ENCODE measurements at places on chromosomes 3 and 15. TPM values are rescaled to one million over a fixed set of nuclear protein-coding genes. Genes with fewer than 3 reads are reported as not detected.
A peak's percentile ranks its signal among the peaks of the same experiment; 100 is the strongest.

Gene TGM5
- total RNA-seq = not detected

DNA sequence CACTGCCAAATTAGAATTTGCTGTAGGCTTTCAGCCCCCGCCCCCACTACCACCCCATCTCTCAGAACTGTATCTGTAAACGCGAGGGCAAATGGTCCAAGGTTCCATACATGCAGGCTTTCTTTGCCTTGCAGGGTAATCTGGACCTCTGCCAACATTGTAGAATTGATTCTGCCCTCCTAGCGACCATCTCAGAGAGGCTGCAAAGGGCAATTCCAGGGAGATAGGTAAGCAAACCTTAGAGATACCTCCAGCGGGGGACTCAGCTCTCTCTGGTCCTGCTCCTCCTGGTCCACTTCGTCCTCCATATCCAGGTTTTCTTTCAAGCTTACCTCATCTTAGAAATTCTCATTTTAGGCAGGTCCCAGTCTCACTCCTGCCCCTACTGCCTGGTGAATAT, 64.4 kb downstream of the SLMAP start:
- DNase-seq = no peak
- no peak overlapping the region for H3K4me3 ChIP-seq
- H3K27ac ChIP-seq = no peak overlapping the region
- H3K4me1 ChIP-seq = peaks cover 5% of the 10 kb centered on the region
- H3K36me3 ChIP-seq = peaks cover 4% of the 10 kb centered on the region

DNA sequence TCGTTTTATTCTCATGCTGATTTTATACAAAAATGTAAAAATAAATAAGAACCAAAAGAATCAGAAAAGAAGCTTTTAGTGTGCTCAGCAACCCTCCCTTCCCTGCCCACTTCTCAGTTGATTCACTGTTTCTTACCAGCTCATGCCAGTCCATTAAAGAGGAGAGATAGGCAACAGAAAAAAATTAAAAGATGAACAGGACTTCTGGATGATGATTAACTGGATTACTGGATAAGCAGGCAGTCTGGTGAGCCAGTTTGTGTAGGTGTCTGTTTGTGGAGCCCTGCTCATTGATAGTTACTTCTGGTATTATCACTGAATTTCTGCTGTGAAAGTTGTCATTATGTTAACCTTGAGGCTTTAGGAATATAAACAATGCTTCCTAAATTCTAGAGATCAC, 15.1 kb upstream of the GPR171 start:
- H3K4me3 ChIP-seq = no peak overlapping the region
- peaks cover 23% of the 10 kb centered on the region for H3K36me3 ChIP-seq
- DNase-seq = no peak
- no peaks in the 10 kb centered on the region for H3K27me3 ChIP-seq
- H3K27ac ChIP-seq = no peak overlapping the region

DNA sequence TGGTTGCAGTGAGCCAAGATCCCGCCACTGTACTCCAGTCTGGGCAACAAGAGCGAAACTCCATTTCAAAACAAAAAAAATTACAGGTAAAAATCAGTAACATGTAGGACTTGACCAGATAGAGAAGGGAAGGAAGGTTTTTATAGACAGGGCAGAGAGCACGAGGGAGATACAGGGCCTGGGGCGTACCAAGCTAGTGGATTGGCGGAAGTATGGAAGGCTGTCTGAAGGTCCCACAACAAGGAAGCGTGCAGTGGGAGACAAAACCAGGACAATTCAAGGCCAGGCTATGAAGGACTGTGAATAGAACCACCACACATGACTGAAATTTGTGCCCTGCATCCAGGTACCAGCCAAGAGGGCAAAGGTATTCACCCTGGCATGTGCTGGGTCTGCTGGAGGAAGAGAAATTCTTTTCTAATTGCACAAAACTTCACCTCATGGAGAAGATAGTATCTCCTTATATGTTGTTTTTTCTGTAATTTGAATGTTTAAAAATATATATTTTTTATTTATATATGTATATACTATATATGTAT, 33.0 kb upstream of the BCL2A1 start:
- no peak for DNase-seq
- no peaks in the 10 kb centered on the region for H3K4me1 ChIP-seq
- peaks cover 2% of the 10 kb centered on the region for H3K27me3 ChIP-seq

GRCh38 chr3:127008236-127008635, 25.3 kb downstream of the PLXNA1 start:
- DNase-seq = no peak
- no peaks in the 10 kb centered on the region for H3K36me3 ChIP-seq
- no peak overlapping the region for H3K4me3 ChIP-seq
- no peaks in the 10 kb centered on the region for H3K4me1 ChIP-seq
- no peaks in the 10 kb centered on the region for H3K27me3 ChIP-seq

DNA sequence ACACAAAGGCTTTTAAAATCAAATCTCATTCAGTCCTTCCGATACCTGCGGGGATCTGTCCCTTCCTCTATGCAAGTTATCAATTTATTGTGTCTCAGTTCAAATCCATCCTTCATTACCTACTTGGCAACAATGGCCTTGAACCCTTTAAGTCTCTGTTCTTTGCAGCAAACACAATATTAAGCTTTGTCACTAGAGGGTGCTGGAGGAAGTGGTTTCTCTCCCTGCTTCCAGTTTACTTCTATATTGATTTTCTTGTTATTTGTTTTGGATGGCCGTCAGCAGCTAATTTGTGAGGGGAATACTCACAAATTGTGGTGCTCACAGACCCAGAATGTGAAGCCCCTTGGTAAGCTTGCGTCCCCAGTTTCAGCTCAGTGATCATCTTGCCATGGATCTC, 278.3 kb downstream of the FGF12 start:
- H3K36me3 ChIP-seq = no peaks in the 10 kb centered on the region
- H3K4me3 ChIP-seq = no peak overlapping the region
- no peak overlapping the region for H3K27ac ChIP-seq
- H3K27me3 ChIP-seq = peaks cover 8% of the 10 kb centered on the region
- no peak for DNase-seq

Gene RHOV
- not detected for total RNA-seq

DNA sequence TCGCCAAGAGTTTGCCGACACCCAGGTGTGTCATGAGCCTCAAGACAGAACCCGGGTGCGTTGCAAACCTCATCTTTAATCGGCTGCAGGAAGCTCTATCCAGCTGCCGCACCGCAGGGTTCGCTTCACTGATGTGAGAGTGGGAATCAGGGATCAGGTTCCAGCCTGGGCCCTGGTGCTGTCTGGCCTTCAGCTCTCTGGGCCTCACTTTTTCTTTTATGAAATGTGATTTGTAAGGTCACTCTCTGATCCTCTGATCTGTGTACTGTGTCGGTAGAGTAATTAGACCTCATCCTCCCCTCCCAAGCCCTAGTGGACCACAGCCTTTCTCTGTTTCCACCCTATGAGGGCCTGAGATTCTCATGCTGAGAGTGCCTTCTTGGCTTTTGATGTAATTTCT, 202.8 kb upstream of the UBE2E1 start:
- H3K4me3 ChIP-seq = no peak overlapping the region
- no peak overlapping the region for H3K27ac ChIP-seq
- H3K4me1 ChIP-seq = no peaks in the 10 kb centered on the region

Gene CGGBP1
- 128 TPM for total RNA-seq

Gene CHRNA3
- not detected for total RNA-seq

GRCh38 chr3:79885407-79885806, 117.6 kb upstream of the ROBO1 start:
- no peaks in the 10 kb centered on the region for H3K27me3 ChIP-seq
- no peak overlapping the region for H3K27ac ChIP-seq
- no peak for DNase-seq

Gene SPESP1
- 0.50 TPM for total RNA-seq

Gene ALDH1L1
- not detected for total RNA-seq

- H3K36me3 ChIP-seq = no peaks in the 10 kb centered on the region
- H3K4me1 ChIP-seq = no peaks in the 10 kb centered on the region
- no peak for DNase-seq
Measured at GRCh38 chr3:188827576-188827975, 344.2 kb upstream of the TPRG1 start.

DNA sequence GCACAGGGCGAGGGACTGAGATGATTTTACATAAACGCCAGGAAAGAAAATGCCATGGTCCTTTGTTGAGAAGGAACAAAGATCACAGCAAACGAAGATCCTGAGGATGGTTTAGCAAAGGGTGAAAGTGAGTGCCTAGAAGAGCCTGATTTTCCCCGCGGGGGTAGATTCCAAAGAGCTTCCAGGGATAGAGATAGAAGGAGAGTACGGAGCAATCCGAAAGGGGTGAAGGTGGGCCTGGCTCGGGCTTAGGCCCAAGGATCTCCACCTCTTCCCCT, 977 bp downstream of the CDC25A start:
- H3K4me1 ChIP-seq = peaks cover 39% of the 10 kb centered on the region
- peaks cover 40% of the 10 kb centered on the region for H3K36me3 ChIP-seq
- H3K27me3 ChIP-seq = no peaks in the 10 kb centered on the region
- peak overlapping the region; percentile 85 for H3K27ac ChIP-seq
- H3K4me3 ChIP-seq = peak overlapping the region; percentile 90
- DNase-seq = no peak

DNA sequence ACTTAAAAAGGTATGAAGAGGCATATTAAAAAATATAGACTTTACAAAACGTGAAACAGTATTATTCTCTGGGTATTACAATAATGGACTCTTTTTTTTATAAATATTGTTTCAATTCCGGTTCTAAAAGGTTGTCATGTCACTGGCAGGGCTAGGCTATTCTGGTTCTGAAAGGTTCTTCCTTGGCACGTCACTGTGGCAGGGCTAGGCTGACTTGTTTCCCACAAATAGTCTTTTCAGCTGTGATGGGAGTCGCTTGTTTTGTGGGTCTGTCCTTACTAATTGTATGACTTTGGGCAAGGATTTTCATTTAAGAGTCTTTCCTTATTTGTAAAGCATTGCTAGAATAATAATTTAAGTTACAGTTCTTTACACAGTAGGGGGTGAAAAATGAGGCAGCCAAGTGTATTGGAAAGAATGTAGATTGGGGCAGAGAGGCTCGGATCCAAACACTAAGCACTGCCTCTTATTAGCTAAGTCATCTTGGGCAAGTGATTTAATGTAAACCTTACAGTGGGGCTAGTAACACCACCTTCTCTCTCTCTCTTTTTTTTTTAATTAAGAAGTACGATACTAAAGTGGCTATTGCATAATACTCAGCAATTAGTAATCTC, 12.4 kb upstream of the MELTF start:
- no peak overlapping the region for H3K27ac ChIP-seq
- no peak overlapping the region for H3K4me3 ChIP-seq
- no peak for DNase-seq

GRCh38 chr3:144942093-144942837, 970.6 kb downstream of the DIPK2A start:
- H3K27ac ChIP-seq = no peak overlapping the region
- no peak for DNase-seq
- no peaks in the 10 kb centered on the region for H3K27me3 ChIP-seq

GRCh38 chr15:96474231-96474664, 143.7 kb downstream of the NR2F2 start:
- H3K36me3 ChIP-seq = no peaks in the 10 kb centered on the region
- H3K4me1 ChIP-seq = no peaks in the 10 kb centered on the region
- no peak overlapping the region for H3K4me3 ChIP-seq
- DNase-seq = no peak
- H3K27me3 ChIP-seq = no peaks in the 10 kb centered on the region

DNA sequence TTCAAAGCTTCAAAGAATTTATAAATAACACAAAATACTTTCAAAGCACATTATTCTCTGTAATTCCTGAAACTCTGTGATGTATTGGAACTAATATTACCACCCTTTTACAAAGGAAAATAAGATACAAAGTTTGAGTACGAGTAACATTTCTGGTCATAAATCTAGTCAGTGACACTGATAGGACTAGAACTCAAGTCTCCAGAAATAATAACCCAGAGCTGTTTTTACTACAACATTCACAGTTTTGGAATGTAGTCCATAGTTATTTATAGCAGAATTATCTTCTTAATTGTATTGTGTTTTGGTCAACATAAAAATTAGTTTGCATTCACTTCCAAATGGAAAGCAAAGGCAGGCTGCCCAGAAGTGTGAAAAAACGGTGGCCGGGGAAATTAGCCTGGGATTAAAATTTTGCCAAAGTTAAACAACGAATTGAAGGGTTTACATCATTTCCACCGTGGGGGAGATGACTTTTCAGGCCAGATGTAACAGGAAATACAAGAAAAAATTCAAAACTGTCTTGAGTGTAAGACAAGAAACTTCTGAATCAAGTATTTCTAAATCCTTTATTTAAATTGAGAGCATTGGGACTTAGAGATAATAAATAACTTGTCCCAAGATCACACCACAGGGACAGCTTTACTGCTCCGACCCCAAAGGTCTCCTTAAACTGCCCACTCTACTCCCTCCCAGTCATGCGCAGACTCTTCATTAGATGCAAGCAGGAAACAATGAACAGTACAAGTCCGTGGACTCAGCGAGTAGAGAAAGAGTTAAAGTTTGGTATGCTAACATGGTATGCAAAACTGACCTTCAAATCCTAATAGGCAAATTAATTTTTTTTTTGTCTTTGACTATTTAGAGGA, 74.3 kb upstream of the VGLL4 start:
- peaks cover 3% of the 10 kb centered on the region for H3K36me3 ChIP-seq
- H3K27ac ChIP-seq = peak overlapping the region; percentile 76
- H3K4me3 ChIP-seq = peak overlapping the region; percentile 74
- H3K4me1 ChIP-seq = peaks cover 27% of the 10 kb centered on the region
- peaks cover 14% of the 10 kb centered on the region for H3K27me3 ChIP-seq

Gene UNC13C
- not detected for total RNA-seq

Gene SERPINI2
- not detected for total RNA-seq

GRCh38 chr3:45865563-45865962, 20.8 kb upstream of the CCR9 start:
- no peak for DNase-seq
- H3K36me3 ChIP-seq = peaks cover 10% of the 10 kb centered on the region
- H3K4me3 ChIP-seq = no peak overlapping the region
- H3K27ac ChIP-seq = no peak overlapping the region
- peaks cover 86% of the 10 kb centered on the region for H3K27me3 ChIP-seq

DNA sequence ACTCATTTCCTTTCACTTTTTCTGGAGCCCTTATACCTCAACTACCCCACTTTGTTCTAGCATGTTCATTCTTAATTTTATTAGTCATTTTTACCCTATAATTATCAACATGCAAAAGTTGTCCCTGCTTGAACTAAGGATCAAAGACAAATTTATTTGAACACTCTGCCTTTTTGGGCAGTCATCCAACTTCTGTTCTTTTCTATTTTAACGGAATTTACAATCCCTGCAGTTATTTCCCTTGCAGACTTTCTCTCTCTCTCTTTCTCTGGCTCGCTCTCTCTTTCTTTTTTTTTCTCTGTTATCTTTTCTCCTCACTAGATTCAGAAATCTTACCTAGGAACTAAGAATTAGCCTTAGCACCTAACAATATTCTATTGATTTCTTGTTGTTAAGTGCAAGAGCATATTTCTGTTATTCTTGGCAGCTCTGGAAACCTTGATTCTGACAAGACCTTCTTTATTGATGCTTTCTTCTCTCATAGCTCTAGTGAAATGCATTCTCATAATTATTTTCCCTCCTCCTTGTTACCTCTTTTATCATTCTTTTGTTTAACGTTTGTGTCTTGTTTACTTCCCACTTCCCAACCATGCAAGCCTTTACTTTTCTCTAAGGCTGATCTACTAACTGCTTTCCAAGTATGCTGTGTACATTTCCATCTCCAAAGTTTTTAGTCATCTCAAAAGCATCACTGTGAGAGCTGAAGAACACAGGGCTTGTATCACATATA, 951.6 kb downstream of the DIPK2A start:
- no peaks in the 10 kb centered on the region for H3K27me3 ChIP-seq
- H3K4me3 ChIP-seq = no peak overlapping the region
- no peaks in the 10 kb centered on the region for H3K36me3 ChIP-seq
- H3K4me1 ChIP-seq = no peaks in the 10 kb centered on the region
- no peak for DNase-seq
- no peak overlapping the region for H3K27ac ChIP-seq

Gene CCDC66
- 40.0 TPM for total RNA-seq
